ENCODE measurements at places on chromosomes 12 and 14. TPM values are rescaled to one million over a fixed set of nuclear protein-coding genes. Genes with fewer than 3 reads are reported as not detected.

GRCh38 chr12:131738196-131738595 lies 27.3 kb downstream of the SFSWAP start:
- no peak for DNase-seq

GRCh38 chr14:63543826-63544406 lies 739 bp upstream of the PPP2R5E start:
- DNase-seq: no peak

DNA sequence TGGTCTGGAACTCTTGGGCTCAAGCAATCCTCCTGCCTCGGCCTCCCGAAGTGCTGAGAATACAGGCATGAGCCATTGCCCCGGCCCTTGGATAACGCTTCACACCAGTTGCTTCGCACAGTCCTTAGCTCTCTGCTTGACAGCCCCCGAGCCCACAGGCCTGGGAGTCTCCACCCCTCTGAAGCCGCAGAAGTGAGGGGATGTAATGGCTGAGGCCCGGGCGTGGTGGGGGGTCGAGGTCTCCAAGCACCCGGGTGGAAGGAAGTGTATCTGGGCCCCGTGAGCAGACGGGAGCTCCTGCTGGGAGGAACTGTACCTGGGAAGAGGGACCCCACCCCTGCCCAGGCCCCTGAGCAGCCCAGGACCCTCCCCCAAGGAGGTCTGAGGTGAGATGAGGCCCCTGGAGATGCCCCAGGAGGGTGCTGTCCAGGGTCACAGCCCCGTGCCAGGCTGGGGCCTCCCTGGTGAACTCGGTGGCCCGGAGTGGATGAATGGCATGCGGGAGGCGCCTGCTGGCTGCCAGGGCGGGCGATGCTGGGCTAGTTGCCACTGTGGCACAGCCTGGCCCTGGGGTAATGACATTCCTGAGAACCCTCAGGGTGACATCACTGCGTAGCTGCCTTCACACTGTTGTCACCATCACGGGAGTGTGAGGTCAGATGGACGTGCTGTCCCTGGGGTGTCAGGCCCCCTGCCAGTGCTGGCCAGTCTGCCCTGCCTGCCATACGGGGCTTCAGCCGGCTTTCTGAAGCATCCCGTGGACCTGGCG lies 48.9 kb downstream of the KIF26A start:
- no peak for DNase-seq

GRCh38 chr12:84807249-84807648 lies 105.3 kb downstream of the SLC6A15 start:
- DNase-seq: no peak

DNA sequence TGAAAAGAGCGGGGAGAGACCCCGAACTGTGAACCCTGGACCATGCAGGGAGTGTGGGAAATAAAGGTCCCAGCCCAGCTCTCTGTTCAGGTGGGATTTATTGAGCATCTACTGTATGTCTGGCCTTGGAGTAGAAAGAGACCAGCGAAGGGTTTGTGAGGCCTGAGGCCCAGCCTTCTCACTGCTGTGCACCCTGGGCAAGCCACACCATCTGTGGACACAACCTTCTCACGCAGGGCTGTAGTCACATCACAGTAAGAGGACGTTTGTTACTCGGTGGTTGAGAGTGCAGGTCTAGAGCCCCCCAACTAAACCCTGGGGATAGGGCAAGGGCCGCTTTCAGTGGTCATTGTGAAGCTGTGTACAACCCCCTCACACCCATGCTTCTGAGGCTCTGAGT lies 18.2 kb downstream of the FAM222A start:
- no peak for DNase-seq

- DNase-seq: no peak
Measured at GRCh38 chr14:32738206-32738871, 200.3 kb upstream of the NPAS3 start.

DNA sequence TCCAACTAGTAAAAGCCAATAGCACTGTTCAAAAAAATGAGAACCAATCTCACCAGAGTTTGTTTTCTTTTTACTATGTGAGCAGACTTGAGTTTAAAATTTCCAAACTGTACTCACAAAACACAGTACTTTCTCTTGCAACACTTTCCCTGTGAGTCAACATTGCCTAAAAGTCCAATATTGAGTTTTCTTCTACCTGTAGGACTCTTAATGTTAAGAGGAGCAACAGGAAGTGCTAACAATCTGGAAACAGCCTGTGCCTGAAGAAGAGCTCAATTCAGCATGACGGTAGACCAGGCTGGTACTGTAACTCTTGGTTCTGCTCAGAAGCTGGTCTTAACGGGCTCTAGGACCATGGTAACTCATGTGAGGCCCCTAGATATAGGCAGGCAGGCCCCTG lies 144.3 kb downstream of the MED13L start:
- DNase-seq: no peak

- no peak for DNase-seq
Measured at GRCh38 chr12:68199127-68199526, 26.5 kb downstream of the IL26 start.

DNA sequence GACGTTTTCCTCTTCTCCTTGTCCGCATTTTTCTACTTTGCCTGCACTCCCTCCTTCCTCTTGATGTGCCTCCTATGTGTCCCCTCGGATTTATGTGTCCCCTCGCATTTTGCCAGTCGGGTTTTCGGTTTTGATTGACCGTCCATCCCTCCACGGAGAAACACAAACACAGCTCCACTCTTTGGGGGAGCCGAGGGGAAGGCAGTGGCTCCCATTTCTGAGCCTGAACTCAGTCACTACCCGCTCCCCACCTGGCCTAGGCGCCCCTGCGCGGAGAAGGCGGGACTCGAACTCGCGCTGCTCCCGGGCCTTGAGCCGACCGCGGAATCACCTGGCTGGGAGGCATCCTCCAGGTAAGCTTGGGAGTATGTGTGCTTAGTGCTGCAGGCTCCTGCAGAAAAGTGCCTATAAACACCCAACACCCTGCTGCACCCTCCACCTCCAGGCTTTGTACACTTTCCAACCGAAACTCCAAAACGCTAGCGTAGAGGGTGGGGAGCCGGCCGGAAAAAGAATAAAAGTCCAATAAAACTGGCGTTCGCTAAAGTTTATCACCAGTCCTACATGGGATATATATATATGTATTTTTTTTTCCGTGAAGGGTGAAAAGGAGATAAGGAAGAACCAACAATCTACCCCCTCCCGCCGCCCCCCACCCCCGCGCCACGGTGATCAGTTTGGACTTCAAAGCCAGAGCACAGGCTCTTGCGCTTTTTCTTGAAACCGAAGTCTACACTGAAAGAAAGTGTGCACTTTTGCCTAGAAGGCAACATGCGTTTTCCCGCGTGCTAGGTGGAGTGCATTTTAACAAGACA lies 3.3 kb upstream of the CCND2 start:
- DNase-seq: no peak

DNA sequence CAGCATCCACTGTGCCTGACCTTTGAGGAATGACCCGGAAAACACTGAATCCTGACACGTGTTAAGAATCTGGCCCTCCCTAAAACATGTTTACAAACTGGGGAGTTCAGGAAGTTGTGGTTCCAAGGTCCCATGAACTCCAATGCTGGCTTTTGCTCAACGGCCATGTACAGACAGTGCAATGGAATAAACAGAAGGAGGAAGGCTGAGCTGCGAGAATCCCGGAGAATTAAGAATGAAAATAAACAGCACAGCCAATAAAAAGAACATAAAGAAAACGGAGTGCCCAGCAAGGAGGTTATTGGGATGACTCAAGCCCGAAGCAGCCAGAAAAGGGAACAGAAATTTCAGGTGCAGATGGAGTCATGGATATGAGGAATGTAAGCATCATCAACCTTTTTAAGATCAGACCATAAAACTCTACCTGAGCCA lies 32.3 kb downstream of the BCL11B start:
- no peak for DNase-seq

DNA sequence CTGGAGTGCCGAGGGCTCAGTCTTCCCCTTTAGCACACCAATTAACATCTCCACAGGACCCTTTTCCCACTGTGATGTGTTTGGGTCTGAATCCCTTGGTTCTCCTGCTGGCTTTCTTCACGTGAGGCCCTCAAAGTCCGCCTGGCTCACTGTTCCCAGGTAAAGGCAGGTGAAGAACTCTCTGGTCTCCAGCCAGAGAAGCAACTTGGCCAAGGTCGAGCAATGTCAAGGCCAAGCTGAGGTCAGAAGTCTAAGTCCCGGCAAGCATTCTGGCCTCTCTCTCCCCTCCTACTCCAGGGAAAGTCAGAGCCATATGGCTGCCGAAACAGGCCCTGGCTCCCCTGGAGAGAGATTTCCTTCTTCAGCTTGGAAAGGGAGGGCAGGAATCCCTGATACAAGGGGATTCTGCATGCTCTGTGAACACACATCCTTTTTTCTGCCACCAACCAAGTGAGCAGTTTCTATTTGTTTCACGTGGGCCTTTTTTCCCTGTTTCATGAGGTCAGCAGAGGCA lies 61.4 kb upstream of the ESRRB start:
- no peak for DNase-seq

DNA sequence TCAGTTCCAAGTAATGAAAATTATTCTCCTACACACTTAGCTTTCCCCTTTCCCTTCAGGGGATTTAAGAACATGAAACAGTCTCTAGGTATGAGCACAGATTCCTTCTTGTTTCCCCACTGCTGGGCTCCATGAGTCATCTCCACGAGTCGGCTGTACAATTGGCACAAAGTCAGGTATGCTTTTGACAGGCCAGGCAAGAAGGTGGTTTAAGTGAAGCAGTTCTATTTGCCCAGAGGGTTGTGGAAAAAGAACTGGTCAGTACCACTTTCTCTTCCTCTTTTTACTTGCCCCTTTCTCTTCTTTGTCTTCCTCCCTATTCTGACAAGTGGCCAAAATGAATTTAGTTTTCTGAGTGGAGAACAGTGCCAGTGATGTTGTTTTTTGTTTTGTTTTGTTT lies 16.3 kb downstream of the DYNC1H1 start:
- DNase-seq: peak; percentile 82

DNA sequence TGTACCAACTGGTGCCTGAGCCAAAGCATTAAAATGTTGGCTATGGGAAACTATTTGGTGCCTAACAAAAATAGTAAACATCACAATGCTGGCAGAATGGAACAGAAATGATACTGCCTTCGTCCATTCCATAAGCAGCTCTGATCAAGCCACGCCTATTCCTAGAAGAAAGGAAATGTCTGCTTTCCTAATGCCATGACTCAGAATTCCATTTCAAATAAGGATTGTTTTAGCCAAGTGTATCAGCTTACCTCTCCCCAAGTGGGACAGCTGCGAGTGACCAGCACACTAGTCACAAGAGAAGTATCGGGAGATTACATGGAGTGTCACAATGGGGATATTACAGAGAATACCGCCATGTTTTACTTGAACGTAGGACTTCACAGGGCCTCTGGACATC lies 38.7 kb downstream of the GLT8D2 start:
- no peak for DNase-seq

GRCh38 chr12:121697093-121697698 lies 15.4 kb upstream of the TMEM120B start:
- DNase-seq: no peak

DNA sequence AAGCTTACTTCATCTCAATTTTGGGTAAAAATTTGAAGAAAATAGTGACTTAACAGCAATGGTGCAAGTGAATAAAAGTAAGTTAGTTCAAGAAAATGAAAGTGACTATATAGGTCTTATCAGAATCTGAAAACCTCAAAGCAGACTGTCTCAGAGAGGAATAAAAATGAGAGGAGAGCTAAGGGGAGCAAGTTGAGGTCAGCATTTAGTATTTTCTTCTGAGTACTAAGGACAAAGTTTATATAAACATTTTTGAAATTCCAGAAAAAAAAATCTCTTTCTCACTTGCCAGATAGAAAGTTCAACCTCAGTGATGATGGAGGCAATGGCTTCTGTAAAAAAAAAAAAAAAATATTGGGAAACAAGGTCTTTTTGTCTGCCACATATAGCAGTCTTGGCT lies 414.1 kb downstream of the NPAS3 start:
- DNase-seq: no peak

- DNase-seq: no peak
Measured at GRCh38 chr12:85060916-85061315, 24.8 kb downstream of the LRRIQ1 start.

DNA sequence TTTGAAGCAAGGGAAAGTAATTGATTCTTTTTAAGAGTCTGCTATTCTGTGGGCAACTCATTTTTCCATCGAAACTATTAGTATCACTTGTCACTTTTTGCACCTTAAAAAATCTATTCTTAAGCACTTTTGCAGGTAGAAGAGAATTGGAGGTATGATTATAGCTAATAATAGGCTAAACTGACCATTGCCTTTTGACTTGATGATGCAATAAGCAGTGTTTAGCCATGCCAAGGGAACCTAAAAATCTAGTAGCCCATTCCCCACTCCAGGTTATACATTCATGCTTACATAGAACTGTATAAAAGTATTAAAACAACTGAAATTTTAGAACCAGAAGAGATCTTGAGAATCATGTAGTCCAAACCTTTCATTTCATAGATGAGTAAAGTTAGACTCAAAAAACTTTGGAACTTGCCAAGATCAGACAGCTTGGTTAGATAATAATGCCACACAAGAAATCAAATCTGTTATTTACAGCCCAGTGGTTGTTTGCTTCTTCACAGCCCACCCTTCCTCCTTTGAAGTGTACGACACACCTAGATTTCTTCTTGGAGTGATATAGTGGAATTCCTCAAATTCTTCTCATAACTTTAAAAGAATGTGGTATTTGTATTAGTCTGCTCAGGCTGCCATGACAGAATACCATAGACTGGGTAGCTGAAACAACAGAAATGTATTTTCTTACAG lies 21.7 kb upstream of the GARIN2 start:
- DNase-seq: no peak

DNA sequence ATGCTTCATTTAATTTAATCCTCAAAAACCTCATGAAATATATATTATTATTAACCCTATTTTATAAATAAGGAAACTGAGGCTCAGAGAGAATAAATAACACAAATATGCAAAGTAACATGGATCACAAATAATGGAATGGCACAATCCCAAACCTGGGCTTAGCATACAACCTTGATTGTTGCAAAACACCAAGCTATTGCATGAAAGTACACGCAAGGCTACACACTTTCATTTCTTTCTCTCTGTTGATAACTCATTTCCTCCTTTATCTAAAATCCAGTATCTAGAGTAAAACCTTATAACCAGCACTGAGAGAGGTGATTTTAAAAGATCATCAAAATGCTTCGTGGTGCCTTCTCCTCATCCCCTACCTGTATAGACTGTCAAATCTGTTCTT lies 2.8 kb upstream of the DAAM1 start:
- no peak for DNase-seq

DNA sequence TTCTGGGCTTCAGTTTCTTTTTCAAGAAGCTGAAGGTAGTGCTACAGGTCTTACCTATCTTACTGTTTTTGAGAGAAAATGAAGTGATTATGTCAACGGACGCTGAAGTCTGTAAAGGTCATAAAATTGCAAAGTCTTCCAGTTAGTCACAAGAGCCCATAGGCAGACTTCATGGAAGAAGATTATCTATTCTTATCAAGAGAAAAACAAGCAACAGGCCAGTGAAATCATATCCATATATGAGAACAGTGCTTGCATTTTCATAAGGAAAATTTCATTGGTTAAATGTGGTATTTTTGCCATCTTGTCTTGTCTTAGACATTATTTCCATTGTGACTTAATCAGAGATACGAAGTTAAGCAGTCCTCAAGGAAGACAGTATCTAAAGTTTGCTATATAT lies 412.7 kb upstream of the SEL1L start:
- DNase-seq: no peak

The KRT80 gene
- total RNA-seq: 4.6 TPM

The KRT2 gene
- total RNA-seq: not detected

The GPR135 gene
- total RNA-seq: 6.5 TPM

The FBXO21 gene
- 47.1 TPM for total RNA-seq

The KERA gene
- not detected for total RNA-seq

The FLRT2 gene
- 25.5 TPM for total RNA-seq

The LRRC10 gene
- not detected for total RNA-seq

The CLEC1B gene
- total RNA-seq: not detected
